ENCODE measurements at places on chromosomes 11 and 22.

- no peak for DNase-seq
Measured at GRCh38 chr11:2209370-2209801, 37.8 kb upstream of the TH start.

DNA sequence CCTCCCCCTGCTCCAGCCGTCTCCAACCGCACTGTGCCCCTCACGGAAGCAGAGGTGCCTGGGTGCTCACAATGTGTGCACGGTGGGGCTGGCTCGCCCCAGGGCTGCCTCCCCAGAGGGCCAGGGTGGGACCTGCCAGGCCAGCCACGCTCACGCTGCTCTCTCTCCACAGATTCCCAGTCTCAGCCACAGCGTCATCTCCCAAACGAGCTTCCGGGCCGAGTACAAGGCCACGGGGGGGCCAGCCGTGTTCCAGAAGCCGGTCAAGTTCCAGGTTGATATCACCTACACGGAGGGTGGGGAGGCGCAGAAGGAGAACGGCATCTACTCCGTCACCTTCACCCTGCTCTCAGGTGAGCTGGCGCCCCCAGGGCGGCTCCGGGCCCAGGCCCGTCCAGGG lies 30.4 kb downstream of the MOB2 start:
- DNase-seq: no peak

DNA sequence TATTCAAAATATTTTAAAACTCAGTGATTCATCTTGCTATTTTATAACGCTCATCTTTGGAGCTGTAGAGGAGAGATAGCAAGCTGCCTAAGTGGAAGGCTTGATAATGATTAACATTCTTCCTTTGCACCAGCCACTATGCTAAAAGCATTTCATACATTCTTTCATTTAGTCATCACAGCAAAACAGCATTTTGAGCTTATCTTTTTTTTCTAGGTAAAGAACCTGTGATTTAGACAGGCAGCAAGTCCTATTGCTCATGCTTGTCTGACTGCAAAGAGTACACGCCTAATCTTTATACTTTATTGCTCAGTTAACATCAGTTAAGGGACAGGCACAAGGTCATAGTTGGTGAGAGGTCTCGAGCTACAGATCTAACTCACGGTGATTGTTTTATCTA lies 713.1 kb upstream of the ARHGAP42 start:
- DNase-seq: no peak

- DNase-seq: no peak
Measured at GRCh38 chr22:36599771-36600170, 70.8 kb upstream of the EIF3D start.

GRCh38 chr11:4983841-4984240 lies 10.8 kb upstream of the OR51L1 start:
- DNase-seq: no peak

DNA sequence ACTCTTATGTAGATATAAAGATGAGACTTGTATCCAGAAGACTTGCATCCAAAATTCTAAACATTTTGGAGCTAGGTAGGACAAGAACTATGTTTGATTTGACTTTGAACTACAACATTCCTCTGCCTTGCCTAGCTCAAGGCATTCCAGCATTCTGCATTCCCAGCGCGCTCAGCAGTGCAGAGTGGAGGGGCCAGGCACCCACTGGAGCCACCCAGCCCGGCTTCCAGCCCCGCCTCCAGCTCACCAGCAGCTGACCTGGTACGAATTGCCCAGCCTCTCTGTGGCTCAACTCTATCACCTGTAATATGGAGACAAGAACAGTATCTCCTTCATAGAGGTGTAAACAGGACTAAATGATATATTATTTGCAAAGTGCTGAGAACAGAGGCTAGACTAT lies 28.8 kb downstream of the PRDM10 start:
- no peak for DNase-seq

DNA sequence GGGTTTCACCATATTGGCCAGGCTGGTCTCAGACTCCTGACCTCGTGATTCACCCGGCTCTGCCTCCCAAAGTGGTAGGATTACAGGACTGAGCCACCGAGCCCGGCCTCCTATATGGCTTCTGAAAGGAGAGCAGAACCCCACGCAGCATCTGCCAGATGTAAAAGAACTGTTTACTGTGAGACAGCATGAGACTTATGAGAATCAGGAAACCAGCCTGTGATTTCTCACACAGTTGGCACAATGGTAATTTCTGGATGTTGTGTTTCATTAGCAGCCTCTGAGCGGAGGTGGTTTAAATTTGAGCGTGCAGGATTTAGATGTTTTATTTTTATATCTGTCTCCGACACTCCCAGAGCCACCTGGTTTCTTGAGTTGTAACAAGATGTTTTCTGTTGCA lies 33.8 kb downstream of the CEP164 start:
- DNase-seq: no peak

DNA sequence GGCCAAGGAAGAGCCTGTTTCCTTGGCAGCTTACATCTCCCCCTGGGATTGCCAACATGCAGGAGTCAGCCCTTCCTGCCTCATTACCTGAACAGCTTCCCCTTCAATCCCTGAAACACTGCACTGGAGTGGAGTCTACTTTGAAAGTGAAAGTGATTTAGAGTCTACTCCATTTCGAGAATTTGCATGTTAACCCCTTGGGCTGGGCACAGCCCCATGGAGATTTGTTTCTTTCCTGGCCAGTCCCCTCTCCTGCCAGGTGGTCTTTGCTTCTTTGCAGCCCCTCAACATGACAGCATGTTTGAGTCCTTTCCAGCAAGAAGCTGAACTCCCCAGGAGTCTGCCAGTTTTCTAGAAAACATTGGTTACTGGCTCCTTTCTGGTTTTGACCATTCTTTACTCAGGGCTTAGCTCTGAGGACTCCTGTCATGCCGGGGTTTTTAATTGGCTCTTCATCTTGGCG lies 59.9 kb downstream of the TRAF6 start:
- DNase-seq: no peak

DNA sequence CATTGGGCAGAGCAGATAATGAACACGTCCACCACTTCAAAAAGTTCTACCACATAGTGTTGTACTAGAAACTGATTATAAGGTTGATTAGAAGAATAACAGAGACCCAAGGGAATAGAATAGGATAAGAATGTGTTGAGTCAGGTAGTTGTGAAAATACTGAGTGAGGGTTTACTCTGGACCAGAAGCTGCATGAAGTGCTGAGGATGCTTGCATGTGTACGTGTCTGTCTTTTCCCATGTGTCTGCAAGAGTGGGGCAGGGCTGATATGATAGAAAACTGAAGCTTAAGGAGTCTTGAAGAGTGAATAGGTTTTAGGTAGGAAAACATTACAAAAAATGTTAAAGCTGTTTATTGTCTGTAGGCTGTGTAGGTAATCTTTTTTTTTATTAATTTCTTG lies 20.6 kb downstream of the TRPC6 start:
- no peak for DNase-seq

DNA sequence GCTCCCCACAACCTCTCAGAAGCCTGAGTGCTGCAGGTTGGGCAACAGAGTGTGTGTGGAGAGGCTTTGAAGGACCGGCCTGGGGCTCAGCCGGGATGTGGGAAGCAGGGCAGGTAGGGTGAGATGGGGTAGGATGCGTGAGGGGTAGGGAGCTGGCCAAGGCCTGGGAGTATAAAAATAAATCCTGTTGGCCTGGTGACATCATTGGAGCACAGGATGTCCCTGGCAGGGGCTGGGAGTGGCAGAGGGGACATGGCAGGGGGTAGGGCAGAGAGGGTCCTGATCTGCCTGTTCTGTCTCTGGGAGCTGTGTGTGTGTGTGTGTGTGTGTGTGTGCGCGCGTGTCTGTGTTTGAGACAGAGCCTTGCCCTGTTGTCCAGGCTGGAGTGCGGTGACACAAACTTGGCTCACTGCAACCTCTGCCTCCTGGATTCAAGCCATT lies 28.6 kb downstream of the TEF start:
- DNase-seq: no peak

GRCh38 chr11:119091966-119092879 lies 7.5 kb downstream of the HMBS start:
- no peak for DNase-seq

- DNase-seq: no peak
Measured at GRCh38 chr11:125308246-125308645, 143.7 kb downstream of the PKNOX2 start.

- DNase-seq: no peak
Measured at GRCh38 chr11:1113405-1114201, 38.9 kb downstream of the MUC2 start.

DNA sequence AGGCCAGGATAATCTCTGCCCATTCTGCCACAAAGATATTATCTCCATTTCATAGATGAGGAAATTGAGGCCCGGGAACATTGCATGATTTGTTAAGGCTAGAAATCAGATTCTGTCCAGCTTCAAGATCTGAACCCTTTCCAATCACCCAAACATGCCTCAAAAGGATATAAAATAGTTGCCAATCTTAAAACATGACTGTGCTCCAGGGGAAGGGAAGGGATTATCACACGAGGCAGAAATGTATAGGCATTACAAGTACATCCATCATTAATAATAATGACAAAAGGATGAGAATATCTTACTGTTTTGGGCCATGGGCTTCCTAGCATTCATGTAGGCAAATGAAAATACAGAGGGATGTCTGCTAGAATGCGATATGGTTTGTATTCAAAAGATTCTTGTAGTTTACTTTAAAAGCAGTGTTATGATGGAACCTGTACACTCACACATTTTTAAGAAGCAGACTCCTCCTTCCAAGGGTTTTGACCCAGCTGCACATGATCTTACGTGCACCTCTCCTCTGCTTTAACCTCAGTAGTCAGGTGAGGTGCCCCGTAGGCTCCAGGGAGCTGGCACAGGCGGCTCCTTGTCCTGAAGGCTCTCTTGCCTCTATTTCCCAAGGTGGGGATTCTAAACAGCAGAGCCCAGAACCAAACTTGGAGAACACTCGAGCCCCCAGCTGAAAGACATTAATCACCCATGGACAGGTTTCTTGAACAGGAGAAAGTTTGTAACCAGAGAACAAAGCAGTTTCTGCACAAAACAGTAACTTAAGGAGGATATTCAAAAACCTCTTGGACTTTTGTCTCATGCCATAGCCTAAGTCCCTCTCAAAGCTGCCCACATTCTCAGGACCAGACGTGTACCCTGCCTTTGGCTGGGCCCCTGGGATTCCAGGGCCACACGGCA lies 36.0 kb downstream of the PARVA start:
- DNase-seq: no peak

GRCh38 chr11:33195462-33196173 lies 34.3 kb upstream of the CSTF3 start:
- DNase-seq: no peak

GRCh38 chr11:27875831-27876775 lies 175.8 kb upstream of the BDNF start:
- no peak for DNase-seq

DNA sequence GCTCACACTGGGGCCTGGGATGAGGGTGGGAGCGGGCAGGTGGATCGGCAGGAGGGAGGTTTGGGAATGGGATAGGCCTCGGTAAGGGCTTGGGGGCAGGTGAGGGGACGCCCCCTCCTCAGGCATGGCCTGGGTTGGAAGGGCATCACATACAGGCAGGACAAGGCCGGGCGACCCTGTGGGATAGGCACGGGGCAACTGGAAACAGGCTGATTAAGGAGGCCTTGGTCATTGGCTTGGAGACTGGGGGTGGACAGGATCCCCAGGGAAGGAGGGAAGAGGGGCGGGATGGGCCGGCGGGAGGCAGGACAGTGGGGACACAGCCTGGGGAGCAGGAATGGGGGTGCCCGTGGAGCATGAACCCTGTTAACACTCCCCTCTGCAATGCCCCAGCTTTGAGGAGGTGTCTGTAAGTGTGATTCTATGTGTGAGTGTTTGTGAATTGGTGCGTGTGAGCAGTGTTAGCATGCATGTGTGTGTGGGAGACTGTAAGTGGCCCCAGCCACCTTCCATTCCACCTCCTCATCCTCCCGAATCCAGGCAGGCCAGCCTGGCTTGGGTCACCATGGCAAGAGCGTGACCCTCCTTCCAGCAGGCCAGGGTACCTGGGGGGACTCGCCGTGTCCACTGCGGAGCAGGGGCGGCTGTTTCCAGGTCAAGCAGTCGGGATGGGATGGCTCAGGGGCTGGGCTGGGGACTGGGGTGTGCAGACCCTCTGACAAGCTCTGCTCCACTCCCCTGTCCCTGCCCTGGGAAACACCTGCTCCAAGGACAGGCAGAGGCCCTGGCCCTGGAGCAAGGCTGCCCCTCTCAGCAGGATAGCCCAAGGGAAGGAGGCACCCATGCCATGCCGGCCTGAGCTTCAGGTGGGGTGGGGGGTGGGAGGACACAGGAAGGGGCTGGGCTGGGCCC lies 3.4 kb upstream of the PIM3 start:
- no peak for DNase-seq

Measured in stimulated activated CD8-positive, alpha-beta memory T cell treated with anti-CD3 and anti-CD28 coated beads, Interleukin-4, amount 100 ng/mL, for 1 hour (primary cell).